ENCODE measurements at places on chromosomes 2 and 18.

DNA sequence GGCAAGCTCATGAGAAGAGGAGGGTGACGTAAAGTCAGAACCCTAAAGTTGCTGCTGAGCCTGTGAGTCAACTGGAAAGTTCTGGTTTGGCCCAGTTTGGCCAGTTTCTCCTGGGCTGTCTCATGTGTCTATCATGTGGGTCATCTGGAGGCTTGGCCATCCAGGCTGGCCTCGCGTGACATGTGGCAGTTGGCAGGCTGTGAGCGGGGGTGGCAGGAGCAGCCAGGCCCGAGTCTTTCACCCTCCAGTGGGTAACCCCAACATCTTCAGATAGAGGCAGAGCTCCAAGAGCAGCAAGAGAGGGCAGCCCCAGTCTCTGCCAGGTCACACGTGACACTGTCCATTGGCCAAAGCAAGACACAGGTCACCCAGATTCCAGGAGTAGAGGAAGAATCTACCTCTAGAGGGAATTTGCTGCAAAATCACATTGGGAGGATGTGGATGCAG lies 51.5 kb downstream of the FHOD3 start:
- DNase-seq = no peak

DNA sequence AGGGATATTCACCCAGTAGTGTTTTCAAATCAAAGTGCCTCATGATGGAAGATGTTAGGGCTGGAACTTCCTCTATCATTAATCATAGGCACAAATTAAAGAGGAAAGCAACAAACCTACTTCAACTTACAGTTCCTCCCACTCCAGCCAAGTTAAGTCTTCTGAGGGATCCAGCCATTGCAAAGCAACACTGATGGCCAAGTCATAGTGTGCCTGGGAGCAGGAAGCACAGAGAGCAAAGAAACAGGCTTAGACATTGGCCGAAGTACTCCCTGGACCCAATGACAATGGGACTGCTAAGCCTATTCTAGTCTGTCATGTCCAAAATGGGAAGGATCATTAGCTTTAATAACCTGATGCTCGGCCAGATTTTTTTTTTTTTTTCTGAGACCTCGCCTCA lies 7.0 kb downstream of the C2orf80 start:
- no peak for DNase-seq

- DNase-seq = no peak
Observed at GRCh38 chr18:44777457-44778192, 96.9 kb downstream of the SETBP1 start.

DNA sequence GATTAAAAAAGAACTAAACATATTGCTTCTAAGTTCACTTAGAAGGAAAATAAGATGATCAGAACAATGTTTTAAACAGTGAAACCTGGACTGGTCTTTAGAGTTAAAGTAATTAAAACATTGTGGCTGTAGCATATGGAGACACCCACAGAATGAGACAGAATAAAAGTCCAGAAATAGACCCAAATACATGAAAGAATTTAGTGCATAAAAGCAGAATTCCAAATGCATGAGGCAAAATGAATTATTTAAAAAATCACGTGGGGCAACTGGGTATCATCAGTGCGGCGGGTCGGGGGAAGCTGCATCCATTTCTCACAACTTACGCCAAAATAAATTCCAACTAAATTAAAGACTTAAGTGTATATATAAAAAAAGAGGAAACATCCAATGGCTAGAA lies 12.1 kb downstream of the RNF149 start:
- DNase-seq = no peak

DNA sequence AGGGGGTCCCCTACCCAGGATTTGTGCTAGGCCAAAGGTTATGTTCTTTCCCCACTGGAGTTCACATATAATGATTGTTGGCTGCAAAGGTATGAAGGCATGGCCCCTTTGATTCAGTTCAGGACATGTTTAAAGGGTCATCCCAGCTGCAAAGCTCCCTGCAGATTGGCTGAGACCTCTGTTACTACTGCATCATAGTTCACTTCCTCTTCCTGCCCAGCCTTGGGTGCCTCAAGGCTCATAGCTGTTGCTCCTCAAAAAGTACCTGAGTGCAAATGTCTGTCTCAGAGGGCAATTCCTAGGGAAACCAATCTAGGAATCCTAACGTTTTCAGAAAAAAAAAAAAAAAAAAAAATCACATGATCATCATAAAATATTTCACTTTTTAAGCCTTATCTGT lies 125.1 kb downstream of the ATL2 start:
- no peak for DNase-seq

DNA sequence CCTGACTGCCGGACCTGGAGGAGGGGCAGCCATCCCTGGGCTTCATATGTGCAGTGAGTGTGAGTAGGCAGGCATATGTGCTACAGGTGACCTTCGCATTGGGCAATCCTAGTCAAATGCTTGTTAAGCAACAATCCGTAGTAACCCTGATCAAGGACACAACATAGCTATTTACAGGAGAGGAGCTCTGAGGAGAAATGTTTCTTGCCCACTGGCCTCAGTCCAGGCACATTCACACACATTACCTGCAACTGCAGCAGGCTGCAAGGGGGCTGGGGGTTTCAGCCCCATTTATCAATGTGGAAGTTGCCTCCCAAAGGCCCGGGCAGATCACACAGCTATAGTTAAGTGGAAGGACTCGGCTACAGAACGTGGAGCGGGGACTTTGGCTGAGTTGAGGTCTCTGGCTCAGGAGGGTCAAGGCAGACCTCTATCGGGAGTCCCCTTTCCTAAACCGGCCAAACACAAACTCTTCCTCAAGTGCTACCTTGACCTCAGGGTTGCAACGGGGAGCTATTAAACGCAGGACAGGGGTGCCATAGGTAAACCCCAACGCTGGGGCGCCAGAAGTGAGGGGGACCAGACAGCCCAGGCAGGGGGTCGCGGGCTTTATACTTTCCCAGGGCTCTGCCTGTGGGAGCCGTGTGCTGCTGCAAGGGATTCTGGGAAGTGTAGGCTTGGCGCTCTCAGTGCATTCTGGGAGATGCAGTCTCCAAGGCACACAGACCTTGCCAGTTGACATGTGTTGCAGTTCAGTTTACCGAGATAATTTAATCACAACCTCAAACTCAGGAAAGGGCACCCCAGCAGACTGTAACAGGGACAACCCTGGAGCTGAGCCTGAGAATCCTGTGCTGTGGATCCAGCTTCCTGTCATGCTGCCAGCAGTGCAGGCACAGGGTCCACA lies 9.4 kb downstream of the KHK start:
- no peak for DNase-seq

DNA sequence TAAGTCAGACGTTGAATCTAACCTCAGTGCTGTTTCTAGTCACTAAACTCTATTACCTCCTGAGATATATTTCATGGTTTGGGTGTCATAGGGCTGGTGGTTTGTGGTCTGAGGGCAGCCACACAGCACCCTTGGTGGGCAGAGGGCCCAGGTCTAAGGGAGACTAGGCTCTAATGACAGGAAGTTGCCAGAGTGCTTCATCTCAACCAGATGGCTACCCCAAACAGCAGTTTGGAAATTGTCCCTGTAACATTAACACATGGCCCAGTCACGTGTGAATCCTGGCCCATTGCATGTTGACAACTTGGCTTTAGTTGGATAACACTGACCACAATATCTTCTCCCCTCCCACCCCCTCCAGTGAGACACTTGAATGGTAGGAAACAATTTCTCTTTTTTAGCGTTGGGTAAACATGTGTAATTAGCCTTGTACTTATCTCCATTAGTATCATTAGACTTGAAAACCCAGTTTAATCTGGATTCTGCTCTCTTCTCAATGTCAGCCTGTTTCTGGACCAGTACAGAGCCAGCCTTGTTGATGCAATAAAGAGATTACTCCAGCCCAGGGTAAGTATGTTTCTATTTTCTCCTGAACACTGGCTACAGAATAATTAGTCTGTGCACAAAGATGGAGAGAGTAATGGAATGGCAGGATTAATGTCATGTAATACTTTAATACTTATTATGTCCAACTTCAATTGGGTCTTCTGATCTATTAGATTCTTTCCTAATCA lies 187.8 kb upstream of the SIX3 start:
- no peak for DNase-seq

DNA sequence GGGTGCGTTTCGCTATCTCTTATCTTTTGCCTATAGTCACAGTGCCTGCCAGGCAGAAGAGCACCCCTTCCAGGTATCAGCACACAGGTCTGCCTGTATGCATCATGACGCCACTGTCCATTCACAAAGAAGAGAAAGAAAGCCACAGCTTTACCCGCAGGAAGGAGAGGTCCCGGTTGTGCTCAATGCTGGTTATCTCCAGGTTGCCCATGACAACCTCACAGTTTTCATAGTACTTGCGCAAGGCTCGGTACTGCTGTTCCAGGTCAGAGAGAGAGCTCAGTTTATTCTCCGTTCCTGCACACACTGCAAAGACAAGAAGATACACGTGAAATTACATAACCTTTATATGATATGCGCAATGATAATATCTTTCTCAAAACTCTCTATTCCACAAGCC lies 414.0 kb downstream of the ERBB4 start:
- no peak for DNase-seq

- DNase-seq = peak; percentile 54
Observed at GRCh38 chr2:84314901-84315330, 144.2 kb downstream of the SUCLG1 start.

DNA sequence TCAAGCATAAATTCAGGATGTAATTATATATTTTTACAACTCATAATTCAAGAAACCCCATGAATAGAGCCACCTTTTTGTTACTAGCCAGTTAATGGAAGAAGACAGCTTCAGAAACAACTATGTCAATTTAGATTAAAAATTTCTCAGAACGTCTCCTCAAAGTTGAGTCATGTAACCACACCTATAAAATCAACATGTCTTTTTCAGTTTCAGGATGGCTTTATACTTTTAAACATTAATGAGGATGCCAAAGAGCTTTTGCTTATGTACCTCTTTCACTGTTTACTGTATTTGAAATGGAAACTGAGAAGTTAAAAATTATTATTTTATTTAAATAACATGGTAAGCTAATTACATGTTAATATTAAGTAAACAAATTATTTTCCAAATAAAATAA lies 280.1 kb downstream of the PTH2R start:
- DNase-seq = no peak

DNA sequence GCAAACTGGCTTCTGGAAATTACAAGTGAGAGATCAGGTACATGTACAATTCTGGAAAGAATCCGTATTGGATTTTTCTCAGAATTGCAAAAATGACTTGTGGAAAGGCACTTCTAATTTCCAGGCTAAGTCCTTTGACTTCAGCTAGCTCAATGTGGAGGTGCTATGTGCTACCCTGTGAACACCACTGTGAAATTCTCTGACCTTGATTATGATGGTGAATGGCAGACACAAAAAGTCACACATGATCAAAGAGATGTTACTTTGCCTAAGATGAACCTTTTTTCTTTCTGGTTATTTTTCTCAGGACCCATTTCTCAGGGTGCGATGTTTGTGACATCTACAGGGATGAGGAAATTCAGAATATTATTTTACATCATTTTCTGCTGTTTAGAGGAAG lies 856.6 kb upstream of the VRK2 start:
- no peak for DNase-seq

DNA sequence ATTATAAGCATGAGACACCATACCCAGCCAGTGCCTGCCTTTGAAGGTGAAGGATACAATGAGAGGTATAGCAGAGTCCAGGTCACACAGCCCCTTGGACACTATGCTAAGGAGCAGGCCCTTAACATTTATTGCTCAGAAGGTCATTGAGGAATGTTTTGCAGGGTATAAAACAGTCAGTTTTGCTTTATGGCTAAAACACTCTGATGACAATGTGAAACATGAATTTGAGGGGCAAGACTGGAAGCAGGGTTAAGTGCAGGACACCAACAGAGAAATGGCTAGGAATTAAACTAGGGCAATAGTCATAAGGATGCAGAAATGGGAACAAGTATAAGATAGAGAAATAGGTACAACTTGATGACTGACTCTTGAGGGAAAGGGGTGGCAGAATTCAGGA lies 141.1 kb downstream of the METTL4 start:
- DNase-seq = no peak

All from activated naive CD8-positive, alpha-beta T cell treated with anti-CD3 and anti-CD28 coated beads, Interleukin-2, amount 50 U/mL, for 16 hours (primary cell).